Kidney (tissue), 22 donors: ENCODE measurements at places on chromosomes 1 and 21. TPM values are rescaled to one million over a fixed set of nuclear protein-coding genes. Genes with fewer than 3 reads are reported as not detected.
A peak's percentile ranks its signal among the peaks of the same experiment; 100 is the strongest.

TCHH gene
- 0.13 TPM for total RNA-seq

AIM2 gene
- total RNA-seq = 4.6 TPM

KRTAP21-2 gene
- not detected for total RNA-seq

TRAF3IP3 gene
- total RNA-seq = 16.4 TPM

MAP3K21 gene
- total RNA-seq = 21.6 TPM

OPRD1 gene
- total RNA-seq = not detected

TRIM33 gene
- 36.2 TPM for total RNA-seq

S100B gene
- 6.9 TPM for total RNA-seq

HRNR gene
- not detected for total RNA-seq

CSMD2 gene
- total RNA-seq = 0.47 TPM

- no peaks in the 10 kb centered on the region for H3K27me3 ChIP-seq
- no peaks in the 10 kb centered on the region for H3K4me1 ChIP-seq
- no peak overlapping the region for H3K4me3 ChIP-seq
- no peak overlapping the region for H3K27ac ChIP-seq
- no peak for DNase-seq
- H3K36me3 ChIP-seq = no peaks in the 10 kb centered on the region
Observed at GRCh38 chr1:79667848-79668696, 661.5 kb upstream of the ADGRL4 start.

GRCh38 chr1:225921734-225922709 is 2.0 kb downstream of the PYCR2 start:
- peaks cover 17% of the 10 kb centered on the region for H3K36me3 ChIP-seq
- DNase-seq = no peak
- peaks cover 6% of the 10 kb centered on the region for H3K4me1 ChIP-seq
- H3K27ac ChIP-seq = no peak overlapping the region

GRCh38 chr1:35406103-35406502 is 137.6 kb downstream of the ZMYM4 start:
- no peaks in the 10 kb centered on the region for H3K27me3 ChIP-seq
- no peak overlapping the region for H3K27ac ChIP-seq
- H3K4me1 ChIP-seq = no peaks in the 10 kb centered on the region

DNA sequence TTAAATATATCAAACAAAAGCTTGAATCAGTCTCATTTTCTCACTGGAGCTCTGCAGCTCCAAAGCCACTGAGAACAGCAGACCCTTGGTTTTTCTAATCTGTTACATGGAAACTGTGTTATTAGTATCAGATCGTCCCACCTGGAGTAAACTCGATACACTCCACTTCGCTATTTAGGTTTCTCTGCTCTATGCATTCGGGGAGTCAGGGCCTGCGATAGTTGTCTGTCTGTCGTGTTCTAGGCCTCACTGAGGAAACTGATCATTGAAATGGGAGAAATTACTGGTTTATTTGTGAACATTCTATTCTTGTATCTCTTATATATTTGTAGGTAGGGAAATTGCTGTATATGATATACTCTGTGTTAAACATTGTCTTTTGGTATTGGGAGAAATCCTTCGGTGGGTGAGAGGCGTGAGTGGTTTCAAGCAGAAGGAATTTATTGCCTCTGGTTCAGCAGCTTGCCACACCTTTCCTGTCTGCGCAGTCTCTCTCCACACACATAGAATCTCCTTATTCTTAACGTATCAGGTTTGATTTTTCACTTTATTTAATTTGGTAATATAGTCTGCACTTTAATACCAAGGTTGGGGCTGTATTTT is 8.5 kb downstream of the PRDM2 start:
- no peak overlapping the region for H3K4me3 ChIP-seq
- no peak overlapping the region for H3K27ac ChIP-seq
- H3K4me1 ChIP-seq = no peaks in the 10 kb centered on the region
- no peaks in the 10 kb centered on the region for H3K36me3 ChIP-seq
- no peak for DNase-seq

DNA sequence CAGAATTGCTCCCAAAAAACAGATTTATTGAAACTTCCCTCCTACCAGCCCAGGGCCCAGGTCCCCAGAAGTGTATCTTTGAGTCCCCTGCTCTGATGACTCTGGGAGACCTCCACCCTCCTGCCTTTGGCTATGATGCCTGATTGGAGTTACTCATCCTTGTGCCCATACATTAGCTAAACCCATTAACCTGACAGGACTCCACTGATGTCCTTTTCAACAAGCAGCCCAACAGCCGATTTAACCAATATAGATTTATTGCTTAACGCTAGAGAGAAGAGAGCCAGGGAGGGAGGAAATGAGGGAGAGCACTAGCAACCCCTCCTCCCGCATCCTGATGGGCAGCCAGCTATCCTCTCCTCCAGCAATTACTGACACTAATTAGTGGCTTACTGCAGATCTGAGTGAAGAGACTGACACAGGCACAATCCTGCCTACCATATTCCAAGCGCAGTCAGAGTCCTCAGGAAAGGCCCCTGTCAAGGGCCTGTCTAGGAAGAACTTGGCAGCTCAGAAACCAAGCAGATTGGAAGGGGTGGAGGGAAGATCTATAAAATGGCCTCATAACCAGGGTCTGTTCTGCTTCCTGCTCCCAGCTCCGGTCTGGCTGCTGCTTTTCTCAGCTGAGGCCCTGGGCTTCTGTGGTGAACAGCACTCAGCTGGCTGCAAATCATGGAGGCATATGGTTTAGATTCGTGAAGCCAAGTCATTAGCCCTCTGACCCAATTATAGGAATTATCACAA is 484.5 kb upstream of the DAB1 start:
- no peak overlapping the region for H3K4me3 ChIP-seq
- DNase-seq = no peak
- no peaks in the 10 kb centered on the region for H3K27me3 ChIP-seq
- no peak overlapping the region for H3K27ac ChIP-seq

DNA sequence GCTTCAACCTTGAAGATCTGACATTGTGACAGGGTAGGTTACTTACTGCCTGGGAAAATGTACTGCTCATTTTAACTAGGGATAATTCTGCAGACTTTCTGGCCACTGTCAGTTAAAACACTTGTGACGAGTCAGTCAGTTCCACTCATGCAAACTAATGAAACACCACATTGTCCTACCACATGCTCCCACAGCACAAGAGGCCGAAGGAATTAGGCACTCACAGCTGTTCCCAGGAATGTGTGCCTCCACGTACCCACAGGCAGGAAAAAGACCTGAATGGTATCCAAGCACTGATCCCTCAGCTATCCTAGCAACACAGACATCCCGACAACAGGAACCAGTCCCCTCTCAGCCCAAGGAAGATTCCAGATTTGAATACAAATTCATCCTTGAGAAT is 12.3 kb downstream of the BCAR3 start:
- no peak overlapping the region for H3K27ac ChIP-seq
- no peak overlapping the region for H3K4me3 ChIP-seq
- peaks cover 42% of the 10 kb centered on the region for H3K4me1 ChIP-seq
- DNase-seq = no peak

- no peak overlapping the region for H3K4me3 ChIP-seq
- H3K27me3 ChIP-seq = peaks cover 3% of the 10 kb centered on the region
- no peaks in the 10 kb centered on the region for H3K36me3 ChIP-seq
- DNase-seq = peak; percentile 54
- H3K4me1 ChIP-seq = no peaks in the 10 kb centered on the region
- H3K27ac ChIP-seq = no peak overlapping the region
Observed at GRCh38 chr1:6034750-6035096, 11.0 kb upstream of the KCNAB2 start.

DNA sequence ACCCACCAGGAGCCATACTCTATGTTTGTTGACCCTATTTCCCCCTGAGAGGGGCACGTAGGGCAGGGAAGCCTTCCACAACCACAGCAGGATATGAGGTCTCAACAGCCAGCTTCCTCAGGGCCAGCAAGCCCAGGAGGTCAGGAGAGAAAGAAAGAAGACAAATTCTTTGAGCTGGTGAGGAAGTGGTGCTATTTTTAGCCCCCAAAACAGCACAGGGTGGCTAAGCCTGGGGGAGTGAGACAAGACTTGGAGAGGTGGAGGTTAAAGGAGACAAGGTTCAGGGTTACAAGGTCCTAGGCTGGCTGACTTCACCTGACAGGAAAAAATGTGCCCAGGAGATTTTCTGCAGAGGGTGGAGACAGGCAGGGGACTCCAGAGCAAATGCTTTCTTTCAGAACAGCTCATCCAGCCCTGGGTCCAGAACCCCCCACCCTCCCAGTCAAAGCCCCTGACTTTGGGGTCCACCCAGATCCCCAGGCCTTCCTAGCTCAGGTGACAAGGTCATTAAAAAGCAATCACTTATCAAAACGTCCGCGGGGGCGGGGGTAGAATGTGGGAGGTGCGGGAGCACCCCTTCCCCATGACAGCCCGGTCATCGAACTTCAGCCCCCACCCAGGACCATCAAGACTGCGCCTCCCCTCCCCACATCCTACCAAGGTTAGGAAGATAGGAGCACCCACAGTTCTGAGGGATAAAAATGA is 1.3 kb downstream of the SV2A start:
- no peak overlapping the region for H3K4me3 ChIP-seq
- H3K4me1 ChIP-seq = peaks cover 6% of the 10 kb centered on the region

GRCh38 chr1:116853680-116854402 is 55.9 kb upstream of the PTGFRN start:
- H3K4me3 ChIP-seq = no peak overlapping the region
- peak; percentile 90 for DNase-seq
- no peaks in the 10 kb centered on the region for H3K36me3 ChIP-seq
- peaks cover 7% of the 10 kb centered on the region for H3K4me1 ChIP-seq

DNA sequence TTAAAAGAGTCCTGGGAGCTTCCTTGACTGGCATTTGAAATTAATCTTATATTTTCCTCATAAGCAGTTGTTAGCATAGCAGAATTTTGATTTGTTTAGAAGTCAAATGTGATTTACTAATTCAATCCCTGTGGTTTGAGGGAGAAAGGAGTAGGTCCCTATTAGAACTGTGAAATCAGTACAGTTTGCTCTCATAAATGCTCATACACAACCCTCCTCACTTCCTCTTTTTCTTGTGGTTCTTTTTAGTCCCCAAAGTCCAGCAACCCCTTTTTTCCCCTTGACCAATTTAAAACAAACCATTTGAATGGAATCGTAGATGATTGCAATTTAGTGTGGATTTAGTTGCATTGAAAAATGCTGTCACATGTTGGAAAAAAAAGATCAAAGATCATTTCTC is 9.2 kb upstream of the IFI44 start:
- no peak overlapping the region for H3K4me3 ChIP-seq
- no peaks in the 10 kb centered on the region for H3K36me3 ChIP-seq
- H3K27me3 ChIP-seq = no peaks in the 10 kb centered on the region
- no peaks in the 10 kb centered on the region for H3K4me1 ChIP-seq

GRCh38 chr1:172154551-172154950 is 265.9 kb upstream of the C1orf105 start:
- H3K36me3 ChIP-seq = no peaks in the 10 kb centered on the region
- H3K27me3 ChIP-seq = no peaks in the 10 kb centered on the region
- H3K4me1 ChIP-seq = no peaks in the 10 kb centered on the region
- no peak for DNase-seq

- H3K27me3 ChIP-seq = no peaks in the 10 kb centered on the region
- no peak overlapping the region for H3K4me3 ChIP-seq
- no peaks in the 10 kb centered on the region for H3K36me3 ChIP-seq
- no peak overlapping the region for H3K27ac ChIP-seq
- H3K4me1 ChIP-seq = no peaks in the 10 kb centered on the region
Observed at GRCh38 chr1:194653385-194653784, 1467.0 kb upstream of the B3GALT2 start.

GRCh38 chr1:20386323-20387081 is 95.8 kb downstream of the VWA5B1 start:
- no peaks in the 10 kb centered on the region for H3K36me3 ChIP-seq
- no peak overlapping the region for H3K27ac ChIP-seq
- H3K4me1 ChIP-seq = no peaks in the 10 kb centered on the region
- H3K4me3 ChIP-seq = no peak overlapping the region
- DNase-seq = no peak
- H3K27me3 ChIP-seq = no peaks in the 10 kb centered on the region

- no peak overlapping the region for H3K27ac ChIP-seq
- no peaks in the 10 kb centered on the region for H3K36me3 ChIP-seq
- no peaks in the 10 kb centered on the region for H3K27me3 ChIP-seq
- no peaks in the 10 kb centered on the region for H3K4me1 ChIP-seq
Observed at GRCh38 chr1:89734442-89734841, 86.4 kb upstream of the LRRC8D start.
